ENCODE measurements at places on chromosomes 5 and 9.

DNA sequence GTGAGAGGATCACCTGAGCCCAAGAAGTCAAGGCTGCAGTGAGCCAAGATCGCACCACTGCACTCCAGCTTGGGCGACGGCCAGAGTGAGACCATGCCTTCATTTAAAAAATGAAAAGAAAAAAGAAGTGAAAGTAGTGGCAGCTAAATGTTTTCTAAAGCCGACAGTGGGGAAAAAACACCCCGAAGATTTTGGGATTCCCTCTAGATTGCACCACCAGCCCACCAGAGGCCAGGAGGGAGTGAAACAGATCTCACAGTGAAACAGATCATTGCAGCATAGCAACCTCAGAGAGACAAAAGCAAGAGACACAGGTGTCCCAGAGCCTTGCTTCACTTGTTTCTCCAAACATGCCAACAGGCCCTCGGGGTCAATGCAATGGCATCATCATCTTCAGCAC, 156.8 kb downstream of the PAX5 start:
- DNase-seq: no peak

GRCh38 chr9:131012396-131012917, 3.5 kb downstream of the LAMC3 start:
- DNase-seq: no peak

DNA sequence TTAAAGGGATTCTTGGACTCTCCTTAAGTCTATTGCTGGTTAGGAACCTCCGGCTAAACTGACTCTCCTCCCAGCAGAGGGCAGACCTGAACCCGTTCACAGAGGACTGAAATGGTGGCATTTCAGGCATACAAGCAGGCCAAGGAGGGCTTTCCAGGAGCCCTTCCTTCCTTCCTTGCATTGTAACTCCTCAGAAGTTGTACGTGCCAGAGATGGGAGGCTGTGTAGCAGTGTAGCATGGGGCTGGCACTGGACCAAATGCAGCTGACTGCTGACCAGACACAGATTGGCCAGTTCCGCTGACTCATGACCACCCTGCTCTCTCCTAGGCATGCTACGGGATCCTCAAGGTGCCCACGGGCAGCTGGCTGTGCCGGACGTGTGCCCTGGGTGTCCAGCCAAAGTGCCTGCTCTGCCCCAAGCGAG, 36.4 kb downstream of the JADE2 start:
- no peak for DNase-seq

DNA sequence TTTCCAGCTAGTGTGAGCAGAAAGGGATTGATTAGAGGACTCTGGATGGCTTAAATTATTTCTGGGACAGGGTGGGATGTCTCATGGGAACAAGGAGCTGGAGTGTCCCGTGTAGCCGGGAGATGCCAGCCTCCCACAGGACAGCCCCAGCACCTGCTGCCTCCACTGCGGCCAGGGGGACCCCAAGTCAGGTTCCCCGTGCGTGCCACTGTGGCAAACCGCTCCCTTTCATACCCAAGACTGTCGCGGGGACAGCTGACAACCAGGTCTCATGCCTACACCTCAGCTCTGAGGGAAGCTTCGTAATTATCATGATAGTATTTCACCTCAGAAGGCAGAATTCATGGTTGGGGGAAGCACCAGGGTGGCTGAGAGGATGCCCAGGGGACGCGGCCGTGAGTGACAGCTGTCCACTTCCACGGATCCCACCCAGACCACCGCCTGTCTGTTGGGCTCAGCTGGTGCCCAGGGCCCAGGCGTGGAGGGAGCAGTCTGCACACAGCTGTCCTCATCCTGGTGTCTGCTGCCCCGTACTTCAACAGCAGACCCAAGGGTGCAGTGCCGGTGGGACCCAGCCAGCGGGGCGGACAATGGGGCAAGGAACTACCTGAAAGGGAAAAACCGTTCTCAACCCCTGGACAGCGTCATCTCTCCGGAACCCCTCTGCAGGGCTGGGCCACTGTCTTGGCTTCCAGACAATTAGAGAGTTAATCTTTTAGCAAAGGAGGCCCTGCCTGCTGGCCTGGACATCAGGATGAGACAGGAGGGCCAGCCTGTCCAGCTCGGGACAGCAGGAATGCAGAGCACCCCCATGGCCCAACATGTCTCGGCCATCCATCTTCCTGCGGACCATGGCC, 166.9 kb downstream of the OLFM1 start:
- no peak for DNase-seq

- no peak for DNase-seq
Measured at GRCh38 chr5:118806571-118806970, 181.8 kb downstream of the DTWD2 start.

DNA sequence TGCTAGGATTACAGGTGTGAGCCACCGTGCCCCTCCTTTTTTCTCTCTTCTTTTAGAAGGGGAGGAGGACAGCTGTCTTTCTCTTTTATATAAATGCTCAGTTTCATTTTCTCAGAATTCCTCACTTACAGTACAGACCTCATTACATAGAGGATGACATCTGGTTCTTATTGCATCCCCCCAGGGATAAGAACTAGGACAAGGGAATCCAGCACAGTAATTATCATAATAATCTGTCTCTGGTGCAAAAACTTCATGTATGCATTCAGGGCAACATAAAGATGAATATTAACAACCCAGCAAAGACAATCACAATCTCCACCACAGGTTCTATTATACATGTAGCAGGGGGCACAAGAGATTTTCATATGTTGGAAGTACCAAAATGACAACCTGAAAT, 5.1 kb downstream of the SPZ1 start:
- DNase-seq: no peak

DNA sequence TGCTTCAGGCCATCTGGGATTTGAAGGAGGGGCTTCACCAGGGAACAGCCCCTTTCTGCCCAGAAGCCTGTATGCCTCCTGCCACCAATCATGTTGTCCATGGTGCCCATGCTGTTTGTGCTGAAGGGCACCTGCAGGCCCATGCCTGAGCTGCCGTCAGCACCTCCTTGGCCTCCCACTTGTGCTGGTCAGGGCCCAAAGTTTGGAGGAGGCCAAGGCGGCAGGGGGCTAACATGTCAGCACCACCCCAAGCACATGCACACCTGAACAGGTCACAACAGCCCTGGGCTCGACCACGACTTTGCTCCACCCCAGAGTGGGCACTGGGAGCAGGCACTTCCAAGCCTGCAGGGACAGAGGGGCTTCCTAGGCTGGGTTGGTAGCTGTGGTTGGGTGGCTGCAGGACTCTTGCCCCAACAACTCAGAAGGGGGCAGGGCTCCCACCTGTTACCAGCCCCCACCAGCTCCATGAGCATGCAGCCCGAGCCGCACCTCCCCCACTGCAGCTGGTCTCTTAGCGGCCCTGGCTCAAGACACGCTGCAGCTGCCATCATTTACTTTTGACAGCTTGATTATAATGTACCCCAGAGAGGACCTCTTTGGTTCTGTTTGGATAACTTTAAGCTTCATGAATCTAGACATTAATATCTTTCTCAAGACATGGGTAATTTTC, 19.8 kb upstream of the NFIL3 start:
- DNase-seq: no peak

GRCh38 chr9:131457746-131458145, 45.0 kb upstream of the POMT1 start:
- no peak for DNase-seq

GRCh38 chr5:143698574-143698973, 113.4 kb upstream of the HMHB1 start:
- DNase-seq: no peak

GRCh38 chr5:38765399-38765861, 80.4 kb upstream of the OSMR start:
- no peak for DNase-seq

- DNase-seq: no peak
Measured at GRCh38 chr5:16952968-16953671, 17.0 kb upstream of the MYO10 start.

DNA sequence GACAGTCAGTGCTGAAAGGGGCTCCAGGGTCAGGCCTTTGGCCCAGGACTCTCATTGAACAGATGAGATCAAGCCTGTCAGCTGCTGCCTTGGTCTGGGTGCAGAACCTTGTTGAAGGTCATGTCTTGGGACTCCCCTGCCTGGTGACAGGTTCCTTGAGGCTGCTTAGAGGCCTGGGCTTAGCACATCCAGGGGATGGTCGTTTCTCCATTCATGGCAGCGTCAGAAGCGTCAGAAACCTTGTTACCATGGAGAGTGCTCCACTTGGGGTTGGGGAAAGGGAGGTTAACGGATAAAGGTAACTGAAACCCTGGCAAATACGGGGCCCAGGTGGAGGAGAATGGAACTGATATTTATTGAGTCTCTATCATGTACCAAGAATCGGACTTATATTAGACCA, 8.8 kb downstream of the ARPC5L start:
- no peak for DNase-seq

DNA sequence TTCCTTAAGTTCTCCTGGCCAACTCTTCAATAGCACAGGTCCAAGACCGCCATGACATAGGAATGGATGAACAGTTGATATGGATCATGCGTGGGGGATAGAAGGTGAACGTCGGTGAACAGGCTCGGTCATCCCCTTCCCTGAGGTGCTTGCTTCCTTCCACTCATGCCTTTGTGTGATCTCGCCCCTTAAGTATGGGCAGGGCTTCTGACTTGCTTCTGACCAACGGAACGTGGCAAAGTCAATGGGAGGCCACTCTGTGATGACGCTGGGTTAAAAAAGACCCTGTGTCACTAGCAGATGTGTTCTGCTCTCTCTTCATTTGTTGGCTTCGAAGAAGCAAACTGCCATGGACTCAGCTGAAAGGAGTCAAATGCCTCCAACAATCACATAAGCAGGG, 240.5 kb upstream of the TUT7 start:
- no peak for DNase-seq

DNA sequence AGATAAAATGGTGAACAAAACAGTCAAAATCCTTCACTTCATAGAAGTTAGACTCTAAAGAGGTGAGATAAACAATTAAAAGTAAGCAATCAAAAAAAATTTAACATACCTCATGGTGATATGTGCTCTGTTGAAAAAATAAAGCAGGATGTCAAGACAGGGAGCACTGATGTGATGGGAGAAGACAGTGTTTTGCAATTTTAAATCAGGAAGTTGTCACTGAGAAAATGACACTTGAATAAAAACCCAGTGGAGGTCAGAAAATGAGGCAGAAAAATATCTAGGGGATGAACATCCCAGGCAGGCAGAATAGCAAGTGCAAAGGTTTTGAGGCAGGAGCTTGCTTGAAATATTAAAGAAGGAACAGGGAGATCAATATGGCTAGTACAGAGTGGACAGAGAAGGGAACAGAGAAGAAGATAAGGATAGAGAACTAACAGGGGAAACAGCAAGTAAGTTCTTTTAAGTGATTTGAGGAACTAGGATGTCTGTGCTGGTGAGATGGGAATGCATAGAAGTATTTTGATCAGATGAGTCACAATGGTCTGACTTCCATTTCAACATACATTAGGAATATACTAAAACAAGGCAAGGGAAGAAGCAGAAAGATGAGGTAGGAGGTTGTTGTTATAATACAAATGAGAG, 130.4 kb downstream of the CHSY3 start:
- DNase-seq: no peak

- peak; percentile 81 for DNase-seq
Measured at GRCh38 chr9:36036780-36037548, at the start of gene RECK. TSS of gene RECK (plus strand) at chr9:36036913. CDS start at chr9:36036999, 86 bp downstream.

- DNase-seq: no peak
Measured at GRCh38 chr9:89748831-89749499, 144.2 kb downstream of the GADD45G start.

DNA sequence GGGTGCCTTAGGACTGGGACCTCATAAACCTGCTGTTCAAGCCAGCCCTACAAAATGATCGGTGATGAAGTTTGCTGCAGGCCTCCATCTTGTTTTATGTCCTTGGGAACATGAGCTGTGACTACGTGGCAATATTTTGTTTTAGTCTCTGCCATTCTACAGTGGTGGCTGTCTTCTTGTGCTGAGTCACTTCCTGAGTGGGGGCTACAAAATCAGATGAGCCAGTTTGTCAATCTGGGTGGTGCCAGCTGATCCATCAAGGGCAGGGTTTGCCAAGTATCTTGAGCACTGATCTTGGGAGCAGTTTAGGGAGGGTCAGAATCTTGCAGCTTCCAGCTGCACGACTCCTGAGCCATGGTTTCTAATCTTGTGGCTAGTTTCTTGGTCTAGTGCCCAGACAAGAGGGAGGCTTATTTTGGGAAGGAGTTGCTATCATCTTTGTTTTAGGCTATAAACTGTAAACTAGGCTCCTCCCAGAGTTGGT, 94.7 kb downstream of the YTHDC2 start:
- DNase-seq: no peak

- no peak for DNase-seq
Measured at GRCh38 chr5:86688406-86688805, 70.7 kb downstream of the COX7C start.

- peak; percentile 80 for DNase-seq
Measured at GRCh38 chr5:74167206-74167929, 473.2 kb downstream of the ENC1 start.

DNA sequence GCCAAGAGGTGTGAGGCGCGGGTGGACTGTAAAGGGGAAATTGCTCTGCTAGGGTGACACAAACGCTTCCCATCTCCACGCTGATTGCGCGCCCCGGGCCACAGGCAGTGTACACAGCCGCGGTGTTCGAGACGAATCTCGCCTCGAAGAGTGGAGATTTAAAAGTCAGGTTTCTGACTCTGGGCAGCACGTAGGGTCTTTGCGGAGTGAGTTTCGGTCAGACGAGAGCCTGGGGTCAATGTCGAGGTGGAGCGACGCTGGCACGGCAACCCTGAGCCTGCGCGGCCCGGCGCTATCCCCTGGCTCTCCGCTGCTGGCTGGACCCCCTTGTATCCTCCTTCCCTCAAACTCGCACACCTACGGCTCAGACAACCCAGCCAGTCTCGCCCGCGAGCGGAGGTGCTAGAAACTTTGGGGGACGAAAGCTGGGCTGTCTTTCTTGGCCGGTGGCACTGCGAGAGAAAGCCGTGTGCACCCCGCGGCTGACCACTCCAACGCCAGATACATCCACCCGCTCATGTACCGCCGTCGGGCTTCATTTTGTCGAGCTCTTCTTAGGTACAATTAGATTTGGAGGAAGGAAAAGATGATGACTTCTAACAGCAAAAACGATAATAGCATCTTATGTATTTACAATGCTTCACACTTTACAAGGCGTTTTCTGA, 5.4 kb upstream of the FOXB2 start:
- DNase-seq: no peak

- no peak for DNase-seq
Measured at GRCh38 chr5:146690880-146691355, 174.9 kb upstream of the GPR151 start.

- no peak for DNase-seq
Measured at GRCh38 chr9:136107953-136108647, 10.6 kb downstream of the TMEM250 start.

- DNase-seq: no peak
Measured at GRCh38 chr5:166163996-166164610, 2127.3 kb upstream of the WWC1 start.

- DNase-seq: peak; percentile 49
Measured at GRCh38 chr9:26261503-26262330, 583.5 kb upstream of the TUSC1 start.

DNA sequence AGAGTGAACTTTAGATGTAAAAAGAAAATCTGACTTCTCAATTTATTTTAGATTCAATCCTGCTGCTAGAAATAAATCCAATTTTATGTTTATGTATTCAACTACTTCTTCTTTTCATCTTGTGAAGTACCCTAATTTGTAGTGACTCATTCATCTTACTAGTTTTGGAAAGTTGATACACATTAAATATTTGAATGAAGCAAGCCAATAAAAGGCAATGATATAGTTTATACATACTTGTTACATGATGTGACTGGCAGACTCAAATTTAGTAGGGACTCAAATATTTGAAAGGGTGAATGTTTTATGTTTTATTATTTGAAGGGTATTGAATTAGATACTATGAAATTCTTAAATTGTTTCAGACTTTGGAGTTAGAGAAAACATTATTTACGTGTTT, 34.7 kb downstream of the CSNK1G3 start:
- DNase-seq: no peak

GRCh38 chr9:99011161-99011709, 67.5 kb downstream of the COL15A1 start:
- DNase-seq: no peak
